ENCODE measurements at places on chromosomes 6 and 20.

GRCh38 chr6:139099984-139100383 is 34.9 kb upstream of the HECA start:
- no peak for DNase-seq

GRCh38 chr20:11891077-11891775 is 26.5 kb upstream of the BTBD3 start:
- no peak for DNase-seq

GRCh38 chr6:111338843-111339242 is 144.2 kb downstream of the REV3L start:
- no peak for DNase-seq

- DNase-seq: no peak
These were observed 96.9 kb downstream of the NOL4L start for GRCh38 chr20:32488066-32488838.

- no peak for DNase-seq
These were observed at the start of gene DST for GRCh38 chr6:56642366-56643261. TSS of gene DST (minus strand) at chr6:56642889.

GRCh38 chr6:67433124-67433523 is 1202.0 kb upstream of the ADGRB3 start:
- DNase-seq: no peak

DNA sequence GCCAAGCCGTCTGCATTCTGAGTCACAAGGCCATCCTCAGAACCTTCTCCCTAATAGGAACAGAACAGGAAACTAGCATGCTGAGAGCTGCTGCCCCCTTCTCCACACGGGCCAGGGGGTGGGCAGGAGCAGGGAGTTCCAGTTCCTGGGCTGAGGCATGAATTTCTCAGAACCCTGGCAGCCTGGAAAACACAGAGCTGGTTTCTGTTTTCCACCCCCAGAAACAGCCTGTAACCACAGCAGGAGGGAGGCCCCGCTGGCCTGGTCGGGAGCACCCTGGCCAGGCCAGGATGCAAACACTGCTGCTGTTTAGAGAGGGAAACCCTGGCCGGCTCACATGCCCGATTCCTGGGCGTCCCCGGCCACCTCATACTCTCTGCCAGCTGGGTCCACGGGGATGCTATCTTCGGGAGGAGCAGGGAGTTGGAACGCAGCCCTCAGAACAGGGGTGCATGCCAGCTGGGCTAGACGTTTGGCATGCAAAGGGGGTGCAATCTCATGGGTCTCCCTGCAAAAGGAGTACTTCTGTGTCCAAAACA is 130.1 kb downstream of the NFATC2 start:
- DNase-seq: no peak

GRCh38 chr6:52576054-52576391 is 837 bp downstream of the TRAM2 start:
- DNase-seq: no peak

- DNase-seq: no peak
These were observed 12.3 kb downstream of the HMGN4 start for GRCh38 chr6:26550250-26550993.

GRCh38 chr6:106568530-106568929 is 60.8 kb downstream of the RTN4IP1 start:
- DNase-seq: no peak

GRCh38 chr6:150673720-150674346 is 74.1 kb downstream of the PLEKHG1 start:
- no peak for DNase-seq

GRCh38 chr6:38035478-38035877 is 216.0 kb downstream of the ZFAND3 start:
- DNase-seq: no peak

- no peak for DNase-seq
These were observed 143.1 kb downstream of the CDK19 start for GRCh38 chr6:110672122-110672521.

DNA sequence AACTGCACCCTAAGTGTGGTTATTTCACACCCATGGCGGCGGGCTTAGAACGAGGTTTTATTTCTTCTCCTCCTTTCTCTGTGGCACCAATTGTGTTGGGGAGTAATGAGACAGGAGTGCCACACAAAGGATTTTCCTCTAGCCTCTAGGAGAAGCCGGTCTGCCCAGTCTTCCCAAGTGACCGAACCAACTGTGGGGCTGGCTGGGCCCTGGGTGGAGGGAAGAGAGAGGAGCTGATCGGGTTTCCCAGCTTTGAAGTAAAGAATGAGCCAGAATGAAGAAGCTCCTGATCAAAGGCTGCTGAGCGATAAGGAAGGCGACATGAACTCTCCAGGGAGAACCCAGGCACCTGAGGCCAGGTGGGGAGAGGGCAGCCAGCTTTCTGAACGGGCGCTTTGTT is 616.0 kb upstream of the BTBD3 start:
- no peak for DNase-seq

DNA sequence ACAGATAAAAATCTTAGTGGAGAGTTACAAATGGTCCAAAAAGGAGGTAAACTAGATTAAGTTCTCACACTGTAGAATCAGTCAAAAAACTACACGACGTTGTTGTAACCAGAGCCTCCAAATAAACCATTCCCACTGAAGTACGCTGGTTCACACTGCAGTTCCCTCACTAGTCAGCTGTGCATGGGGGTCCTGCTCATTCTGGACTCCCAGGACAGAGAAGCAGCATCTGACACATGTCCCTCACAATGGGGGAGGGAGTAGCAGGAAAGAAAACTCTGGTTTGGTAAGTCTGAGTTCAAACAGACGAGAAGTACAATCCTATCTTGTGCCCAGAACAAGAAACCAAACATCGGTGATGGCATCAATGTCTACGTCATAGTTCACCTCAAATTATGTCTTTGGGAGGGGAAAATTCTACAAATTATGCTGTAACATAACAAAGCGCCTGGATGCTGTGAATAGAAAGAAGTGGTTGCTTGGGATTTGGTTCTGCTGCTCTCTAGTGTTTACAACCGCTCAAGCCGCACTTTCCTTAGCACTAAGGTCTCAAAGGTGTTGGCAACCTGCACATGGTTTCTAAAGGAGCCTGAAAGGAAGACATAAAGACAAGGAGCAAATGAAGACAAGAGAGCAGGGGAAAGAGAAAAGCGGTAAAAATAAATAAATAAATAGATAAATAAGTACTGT is 208.0 kb downstream of the GMDS start:
- no peak for DNase-seq

- DNase-seq: no peak
These were observed 37.1 kb downstream of the BEND6 start for GRCh38 chr6:56992036-56992435.

GRCh38 chr6:40274058-40274457 is 313.1 kb downstream of the LRFN2 start:
- no peak for DNase-seq

- DNase-seq: no peak
These were observed 32.5 kb downstream of the ANKEF1 start for GRCh38 chr20:10067321-10067720.

DNA sequence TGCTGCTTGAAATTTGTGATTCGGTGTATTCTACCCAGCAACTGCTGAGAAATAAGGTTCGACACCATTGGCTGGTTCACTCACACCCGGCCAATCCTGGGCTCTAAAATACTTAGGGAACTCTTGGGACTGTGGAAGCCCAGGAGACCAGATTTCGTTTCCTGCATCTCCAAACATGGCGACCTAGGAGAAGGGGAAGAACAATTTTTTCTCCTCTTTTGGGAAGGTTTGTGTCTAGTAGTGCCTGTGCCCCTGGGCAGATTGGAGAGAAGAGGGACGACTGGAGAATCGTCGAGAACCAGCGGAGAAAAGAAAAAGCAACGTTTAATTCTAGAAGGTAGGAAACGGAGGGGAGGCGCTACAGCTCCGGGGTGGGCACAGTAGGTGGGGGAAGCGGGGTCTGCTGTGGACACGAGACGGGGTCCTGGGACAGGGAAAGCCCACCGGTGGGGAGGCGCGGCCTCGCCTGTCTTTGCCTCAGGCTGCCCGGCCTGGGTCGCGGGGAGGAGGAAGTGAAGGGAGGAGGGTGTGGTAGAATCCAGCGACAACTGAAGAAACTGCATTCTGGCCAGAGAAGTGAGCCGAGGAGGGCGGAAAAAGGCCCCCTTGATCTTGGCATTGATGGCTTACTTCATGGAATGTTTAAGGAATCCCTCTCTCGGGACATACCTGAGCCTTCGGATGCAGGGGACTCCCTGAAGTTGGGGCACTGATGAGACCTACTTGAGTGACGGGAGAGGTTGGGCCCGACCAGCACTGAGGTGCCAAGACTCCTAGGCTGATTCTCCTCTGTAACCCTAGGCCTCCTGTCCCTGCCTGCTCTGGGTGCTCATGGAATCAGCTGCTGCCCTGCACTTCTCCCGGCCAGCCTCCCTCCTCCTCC is at the start of gene BTN2A1:
Gene BTN2A1, plus strand, starts transcription at position 150 of the 883 bp plus-strand sequence. Its CDS starts 682 bp downstream, at position 832.
- peak; percentile 37 for DNase-seq

GRCh38 chr6:83313882-83314281 is 117.0 kb downstream of the ME1 start:
- DNase-seq: no peak

DNA sequence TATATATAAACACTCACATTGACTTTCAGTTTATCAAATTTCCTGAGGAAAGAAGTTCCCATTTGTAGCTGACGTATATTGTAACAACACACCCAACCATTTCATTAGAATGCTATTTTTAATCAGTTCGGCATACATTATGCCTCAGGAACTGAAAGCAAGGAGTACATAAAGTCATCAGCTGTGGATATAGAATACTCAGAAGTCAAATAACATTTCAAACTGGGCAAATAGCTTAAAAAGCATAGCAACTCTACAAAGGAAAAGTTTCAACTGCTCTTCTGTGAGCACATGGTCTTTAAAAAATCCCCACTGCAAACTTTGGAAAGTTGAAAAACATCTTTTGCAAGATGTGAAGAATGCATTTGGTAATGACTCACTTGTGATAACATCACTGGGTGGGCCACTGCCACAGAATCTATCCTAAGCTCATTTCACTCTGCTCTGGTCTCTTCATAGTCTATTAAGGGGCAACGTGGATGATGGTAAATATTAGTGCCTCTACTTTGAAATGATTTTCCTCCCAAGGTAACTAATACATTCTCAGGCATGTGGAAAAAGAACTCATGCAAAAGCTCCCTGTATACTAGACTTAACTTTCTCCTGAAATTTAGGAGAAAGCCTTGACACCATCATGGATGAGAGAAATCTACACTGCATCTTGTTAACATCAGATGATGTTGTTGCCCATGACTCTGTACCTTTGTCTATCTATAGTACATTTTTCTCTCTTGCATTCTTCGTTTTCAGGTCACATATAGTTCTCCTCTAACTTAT is 49.2 kb downstream of the FYN start:
- no peak for DNase-seq

DNA sequence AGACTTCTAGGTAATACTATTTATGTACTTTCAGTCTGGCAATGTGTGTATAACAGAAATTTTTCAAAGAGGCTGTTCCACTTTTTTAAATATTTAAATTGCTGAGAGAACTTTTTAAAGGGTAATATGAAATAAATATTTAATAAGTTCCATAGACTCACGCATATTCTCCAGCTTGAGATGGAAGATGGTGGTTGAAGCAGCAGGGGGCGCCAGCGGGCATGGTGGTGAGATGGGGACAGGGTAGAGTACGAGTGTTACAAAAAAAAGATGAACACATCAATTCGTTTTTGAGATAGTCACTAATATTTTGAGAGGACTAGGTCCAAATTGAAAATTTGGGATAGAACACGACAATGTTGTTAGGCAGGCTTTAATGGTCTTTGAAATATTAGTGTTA is 68.4 kb downstream of the RSPO3 start:
- peak; percentile 31 for DNase-seq

- no peak for DNase-seq
These were observed 123.5 kb downstream of the MAN1A1 start for GRCh38 chr6:119226089-119226488.

- DNase-seq: no peak
These were observed 19.3 kb upstream of the AHCY start for GRCh38 chr20:34322267-34323105.

DNA sequence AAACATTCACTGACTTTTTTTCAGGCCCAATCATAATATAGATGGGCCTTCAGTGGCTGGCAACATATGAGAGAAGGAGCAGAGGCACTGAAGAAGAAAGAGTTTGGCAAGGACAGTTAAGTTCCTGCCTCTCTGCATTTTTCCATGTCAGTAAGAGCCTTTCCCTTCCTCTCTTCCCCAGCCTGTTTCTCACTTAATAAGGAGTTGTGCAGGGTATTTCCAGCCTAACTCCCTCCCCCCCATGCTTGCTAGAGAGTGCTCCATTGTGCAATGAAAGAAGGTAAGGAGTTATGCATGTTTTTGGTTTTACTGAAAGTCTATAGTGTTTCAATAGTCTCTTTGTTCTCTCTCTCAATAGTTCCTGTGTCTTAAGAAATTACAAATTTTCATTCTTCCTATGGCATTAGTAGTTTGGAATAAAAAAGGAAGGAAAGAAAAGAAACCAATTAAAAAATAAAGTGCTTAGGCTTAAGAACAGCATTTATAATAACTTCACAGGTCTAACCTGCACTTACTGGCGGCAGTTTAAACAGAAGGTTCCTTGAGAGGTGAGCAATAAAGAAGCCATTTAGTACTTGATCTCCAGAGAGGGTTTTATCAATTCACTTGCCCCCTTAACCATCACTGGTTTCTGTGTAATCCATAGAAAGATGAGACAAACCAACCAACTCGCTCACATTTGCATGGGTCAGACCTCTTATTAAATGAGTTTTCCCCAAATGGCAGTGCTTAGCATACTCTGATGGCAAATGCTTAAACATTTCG is 251.1 kb downstream of the PTPRT start:
- no peak for DNase-seq

GRCh38 chr20:48163505-48163904 is 378.2 kb upstream of the SULF2 start:
- DNase-seq: no peak

DNA sequence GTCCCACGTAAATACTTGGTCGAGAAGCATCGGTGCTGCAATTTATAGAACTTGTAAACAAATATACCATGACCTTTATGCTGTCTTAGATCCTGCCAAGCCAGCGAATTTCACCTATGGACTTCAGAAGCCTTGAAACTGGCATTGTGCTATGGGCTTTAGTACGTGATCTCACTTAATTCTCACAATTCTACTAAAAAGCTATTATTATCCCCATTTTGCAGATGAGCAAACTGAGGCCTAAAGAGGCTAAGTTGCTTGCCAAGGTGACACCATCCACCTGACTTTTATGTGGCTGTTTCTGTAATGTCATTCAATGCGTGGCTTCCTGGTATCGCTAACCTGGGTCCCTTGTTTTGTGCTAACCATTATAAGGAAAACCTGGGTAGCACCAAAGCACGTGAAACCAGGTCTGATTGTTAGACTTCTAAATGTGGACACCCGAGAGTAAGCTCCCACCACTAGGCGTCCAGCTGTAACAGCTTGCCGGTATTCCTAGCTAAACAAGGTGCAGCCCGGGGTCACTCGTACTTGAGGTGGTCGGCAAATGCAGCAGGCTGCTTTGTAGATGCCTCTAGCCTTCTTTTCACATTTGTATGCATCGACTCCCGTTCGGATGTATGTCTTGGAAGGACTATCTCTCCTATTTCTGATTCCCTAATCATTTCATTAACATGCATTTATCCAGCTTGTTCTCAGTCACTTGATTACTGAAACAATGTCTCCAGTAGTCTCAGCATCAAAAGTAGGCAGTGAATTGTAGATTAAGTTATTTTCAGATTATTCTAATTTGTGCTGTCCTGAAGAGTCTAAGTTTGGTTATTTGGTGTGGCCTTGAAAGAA is 1.1 kb downstream of the SYNJ2 start:
- no peak for DNase-seq
